ENCODE measurements at places on chromosomes 7 and 10. TPM values are rescaled to one million over a fixed set of nuclear protein-coding genes. Genes with fewer than 3 reads are reported as not detected.

GRCh38 chr7:133642907-133643306, 390.0 kb downstream of the EXOC4 start:
- DNase-seq: no peak

Gene CALHM3
- total RNA-seq: not detected

DNA sequence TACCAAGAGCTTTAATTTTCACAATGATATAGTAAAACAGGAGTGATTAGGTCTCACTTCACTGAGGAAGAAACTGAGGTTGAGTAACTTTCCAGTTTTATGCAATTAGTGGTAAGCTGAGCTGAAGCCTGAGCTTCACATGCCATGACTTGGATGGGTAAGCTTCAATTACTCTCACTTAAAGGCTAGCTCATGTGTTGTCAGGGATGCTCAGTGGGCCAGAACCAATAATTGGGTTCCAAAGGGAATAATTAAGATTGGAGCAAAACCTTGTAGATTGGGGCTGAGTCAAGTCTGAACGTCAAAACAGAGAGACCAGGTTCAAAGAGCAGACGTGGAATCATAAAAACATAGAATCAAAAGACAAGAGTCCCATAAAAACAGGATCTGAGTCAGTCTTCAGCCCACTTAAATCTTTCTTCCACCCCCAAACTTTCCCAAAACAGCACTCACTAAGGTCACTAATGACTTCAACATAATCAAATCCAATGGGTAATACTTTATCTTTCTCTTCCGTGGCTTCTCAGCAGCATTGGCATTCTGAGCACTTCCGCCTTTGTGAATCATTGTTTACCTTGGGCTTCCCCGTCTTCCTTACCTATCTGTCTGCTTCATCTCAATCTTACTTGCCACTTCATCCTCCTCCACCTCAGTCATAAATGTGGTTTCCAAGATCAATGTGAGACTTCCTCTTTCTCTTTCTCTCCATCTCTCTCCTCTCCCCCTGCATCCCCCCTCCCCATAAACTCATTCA, 23.0 kb upstream of the EGFR start:
- no peak for DNase-seq

DNA sequence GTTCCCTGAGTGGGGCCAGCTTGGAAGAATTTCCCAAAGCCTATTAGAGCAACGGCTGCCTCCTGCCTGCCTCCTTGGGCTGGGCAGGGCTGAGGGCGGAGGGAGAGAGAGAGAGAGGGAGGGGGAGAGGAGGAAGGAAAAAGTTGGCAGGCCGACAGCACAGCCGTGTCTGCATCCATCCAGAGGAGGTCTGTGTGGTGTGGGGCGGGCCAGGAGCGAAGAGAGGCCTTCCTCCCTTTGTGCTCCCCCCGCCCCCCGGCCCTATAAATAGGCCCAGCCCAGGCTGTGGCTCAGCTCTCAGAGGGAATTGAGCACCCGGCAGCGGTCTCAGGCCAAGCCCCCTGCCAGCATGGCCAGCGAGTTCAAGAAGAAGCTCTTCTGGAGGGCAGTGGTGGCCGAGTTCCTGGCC, at the start of gene AQP1:
Gene AQP1, plus strand, starts transcription at position 293 of the 409 bp plus-strand sequence. Its CDS starts 57 bp downstream, at position 350.
- DNase-seq: no peak

DNA sequence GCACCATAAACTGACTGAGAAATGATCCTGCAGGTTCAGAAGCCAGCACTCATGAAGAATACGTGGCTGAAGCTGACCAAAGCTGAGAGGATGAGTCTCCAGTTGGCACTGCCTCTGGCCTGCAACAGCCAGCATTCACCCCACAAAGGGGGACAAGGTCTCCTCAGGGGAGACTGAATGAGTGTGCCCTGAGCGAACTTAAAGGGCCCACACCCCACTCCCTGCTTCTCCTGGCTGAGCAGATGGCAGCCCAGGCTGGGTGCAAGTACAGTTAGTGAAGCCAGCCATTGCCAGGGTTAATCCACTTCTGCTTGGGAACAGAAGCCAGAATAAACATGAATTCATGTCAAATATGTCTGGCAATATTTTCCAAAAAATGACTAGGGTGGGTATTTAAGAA, 98.1 kb downstream of the PPP1R17 start:
- DNase-seq: no peak

Gene ATG9B
- 0.94 TPM for total RNA-seq

Gene GALNT17
- total RNA-seq: not detected

GRCh38 chr10:44053391-44053790, 331.5 kb downstream of the CXCL12 start:
- no peak for DNase-seq

DNA sequence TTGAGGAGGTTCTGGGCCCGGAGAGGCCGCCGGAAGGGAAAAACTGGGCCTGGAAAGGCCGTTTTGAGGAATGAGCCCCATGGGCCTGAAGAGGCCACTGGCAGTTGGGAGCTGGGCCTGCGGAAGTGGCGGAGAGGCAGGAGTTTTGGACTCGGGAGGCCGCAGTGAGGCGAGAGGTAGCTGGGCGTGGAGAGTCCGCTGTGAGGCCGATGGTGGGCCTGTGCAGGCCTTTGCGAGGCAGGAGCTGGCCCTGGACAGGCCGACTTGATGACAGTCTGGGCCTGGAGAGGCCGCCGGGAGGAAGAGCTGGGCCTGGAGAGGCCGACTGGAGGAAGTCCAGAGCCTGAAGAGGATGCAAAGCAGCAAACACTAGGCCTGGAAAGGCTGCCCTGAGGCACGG, 259.0 kb upstream of the NUPR2 start:
- no peak for DNase-seq

DNA sequence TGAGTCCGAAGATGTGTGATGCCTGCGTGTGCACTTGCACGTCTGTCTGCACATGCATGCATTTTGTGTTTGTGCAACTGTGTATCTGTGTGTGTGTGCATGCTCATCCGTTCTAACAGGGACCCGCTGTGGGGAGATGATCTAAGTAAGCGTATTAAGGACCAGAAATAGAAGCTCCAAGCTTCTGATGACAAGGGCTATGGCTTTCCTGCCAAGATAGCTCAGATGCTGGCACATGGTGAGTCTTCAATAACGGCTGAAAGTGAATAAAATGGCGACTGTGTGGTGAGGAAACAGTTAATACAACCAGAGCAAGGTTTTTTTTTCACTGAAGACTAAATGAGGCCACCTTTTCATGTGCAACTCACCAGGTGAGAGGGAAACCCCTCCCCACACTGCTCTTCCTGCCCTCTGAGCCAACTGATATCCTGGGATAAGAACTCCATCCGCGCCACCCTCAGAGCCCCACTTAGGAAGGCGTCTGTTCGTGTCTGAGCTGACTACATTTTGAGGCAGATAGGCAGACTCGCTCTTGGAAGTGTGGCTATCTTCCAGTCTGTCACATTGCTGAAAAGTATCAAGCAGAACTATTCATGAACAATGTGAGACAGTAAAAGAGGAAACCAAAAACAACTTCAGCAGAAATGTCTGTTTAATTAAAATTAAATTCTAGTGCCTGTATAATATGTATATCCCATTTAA, 47.4 kb upstream of the TCERG1L start:
- DNase-seq: no peak

DNA sequence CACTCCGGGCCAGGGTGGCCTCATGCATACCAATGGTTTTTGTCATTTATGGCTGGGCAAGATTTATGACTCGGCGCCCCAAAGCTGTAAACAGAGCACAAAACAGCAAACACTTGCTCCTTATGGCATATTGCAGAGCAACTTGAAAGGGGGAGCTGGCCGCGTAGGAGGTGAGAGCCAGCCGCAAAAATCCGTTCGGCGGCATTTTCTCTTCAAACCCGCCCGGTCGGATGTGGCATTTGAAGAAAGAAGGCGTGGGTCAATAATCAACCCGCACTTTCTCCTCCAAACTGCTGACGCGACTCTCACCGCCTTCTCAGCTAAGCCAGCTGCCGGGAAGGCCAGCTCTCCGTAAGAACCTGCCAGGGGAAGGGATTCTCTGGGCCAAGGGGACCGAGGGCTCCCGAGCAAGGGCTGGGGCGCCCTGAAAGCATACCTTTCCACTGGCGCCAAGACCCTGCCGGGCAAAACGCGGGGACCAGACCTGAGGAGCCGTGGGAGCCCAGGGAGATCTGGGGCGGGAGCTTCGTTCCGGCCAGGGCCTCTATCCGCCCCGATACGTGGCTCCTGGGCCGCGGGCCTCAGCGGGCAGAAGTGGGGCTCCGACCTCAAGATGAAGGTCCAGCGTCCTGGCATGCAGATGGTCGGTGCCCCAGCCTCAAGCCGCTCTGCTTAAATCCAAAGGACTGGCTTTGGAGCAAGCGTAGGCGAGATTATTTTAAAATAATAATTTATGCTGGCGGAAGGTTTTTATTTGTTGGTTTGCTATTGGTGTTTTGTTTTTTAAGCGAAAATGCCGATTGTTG, 12.9 kb upstream of the HOXA2 start:
- DNase-seq: no peak

DNA sequence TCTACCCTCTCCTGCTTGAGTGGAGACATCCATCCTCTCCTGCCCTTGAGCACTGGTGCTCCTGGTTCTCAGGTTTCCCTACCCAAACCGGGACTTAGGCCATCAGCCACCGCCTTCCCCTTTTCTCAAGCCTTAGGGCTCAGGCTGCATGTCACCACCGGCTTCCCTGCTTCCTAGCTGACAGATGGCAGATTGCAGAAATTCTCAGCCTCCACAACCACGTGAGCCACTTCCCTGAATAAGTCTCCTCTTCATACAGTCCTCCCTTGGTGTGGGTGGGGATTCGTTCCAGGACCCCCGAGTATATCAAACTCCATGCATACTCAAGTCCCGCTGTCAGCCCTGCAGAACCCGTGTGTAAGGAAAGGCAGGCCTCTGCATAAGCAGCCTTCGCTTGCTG, 203.5 kb upstream of the ZNF32 start:
- no peak for DNase-seq

DNA sequence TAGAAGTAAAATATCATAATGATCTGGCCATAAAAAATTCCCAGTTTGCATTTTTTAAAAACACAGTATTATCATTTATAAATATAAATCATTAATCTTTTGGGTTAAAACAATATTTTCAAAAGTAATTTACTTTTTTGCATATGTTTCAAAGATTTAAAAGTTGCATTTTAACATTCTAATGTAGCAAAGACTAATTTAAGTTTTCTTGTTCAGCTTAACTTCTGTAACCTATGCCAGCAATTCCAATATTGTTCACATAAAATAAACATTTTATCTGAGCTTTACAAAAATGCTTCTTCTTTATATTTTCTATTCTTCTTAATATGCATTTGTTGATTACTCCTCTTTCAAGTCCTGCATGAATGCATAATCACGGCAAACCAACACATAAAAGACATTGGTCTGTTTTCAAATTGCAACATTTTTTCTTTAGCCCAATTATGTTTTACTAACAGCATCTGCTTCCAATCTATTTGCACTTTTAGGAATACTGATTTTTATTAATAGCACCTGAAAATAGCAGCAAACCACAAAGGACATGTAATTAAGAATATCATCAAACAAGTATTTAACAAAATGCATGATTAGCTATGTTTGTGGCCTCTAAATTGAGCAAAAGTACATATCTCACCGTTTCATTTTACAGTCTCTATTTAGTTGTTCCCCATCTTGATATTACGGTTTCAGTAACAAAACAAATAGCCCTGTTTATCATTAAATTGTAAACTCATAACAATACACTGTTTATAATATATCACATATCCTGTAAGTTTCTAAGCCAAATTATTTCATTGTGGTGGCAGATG, 286.9 kb upstream of the NFE2L3 start:
- no peak for DNase-seq

DNA sequence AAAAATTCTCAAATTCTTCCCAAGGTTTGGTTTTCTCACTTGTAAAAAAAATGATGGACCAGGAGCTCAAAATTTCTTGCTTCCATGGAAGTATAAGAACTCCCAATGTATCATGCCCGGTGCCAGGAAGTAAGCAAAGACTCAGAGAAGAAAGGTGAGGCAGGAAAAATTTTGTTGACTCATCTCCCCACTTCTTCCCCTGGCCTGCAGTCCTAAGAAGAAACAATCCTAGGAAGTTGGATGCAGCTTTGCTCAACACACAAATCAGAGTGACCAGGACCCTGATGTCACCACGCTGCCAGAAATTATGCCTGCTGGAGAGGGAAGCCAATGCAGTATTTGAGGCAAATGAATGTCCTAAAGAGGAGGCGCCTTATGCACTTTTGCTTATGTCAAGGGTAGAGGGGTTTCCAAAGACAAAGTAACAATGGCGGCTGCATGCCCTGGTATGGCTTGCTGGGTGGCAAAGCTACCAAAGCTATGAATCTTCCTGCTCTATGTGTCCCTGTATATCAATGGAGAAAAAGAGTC, 163.6 kb downstream of the NEURL1 start:
- no peak for DNase-seq

- no peak for DNase-seq
Observed at GRCh38 chr10:58820861-58821751, 308.4 kb downstream of the BICC1 start.

DNA sequence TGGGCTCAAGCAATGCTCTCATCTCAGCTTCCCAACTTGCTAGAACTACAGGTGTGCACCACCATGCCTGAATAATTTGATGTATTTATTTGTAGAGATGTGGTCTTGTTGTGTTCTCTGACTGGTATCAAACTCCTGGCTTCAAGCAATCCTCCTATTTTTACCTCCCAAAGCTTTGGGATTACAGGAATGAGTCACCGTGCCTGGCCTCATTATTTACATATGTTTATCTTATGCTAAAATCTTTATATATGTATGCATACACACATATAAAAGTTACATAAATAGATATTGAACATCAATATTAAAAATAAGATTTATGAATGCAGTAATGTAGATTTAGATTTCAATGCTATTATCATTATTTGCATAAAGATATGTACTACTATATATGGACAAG, 1634.5 kb upstream of the LRRTM3 start:
- no peak for DNase-seq

Gene GPR158
- not detected for total RNA-seq

Gene TFPI2
- total RNA-seq: not detected

Gene PLCE1
- not detected for total RNA-seq

Gene MMRN2
- not detected for total RNA-seq

Gene SPDYE6
- not detected for total RNA-seq

DNA sequence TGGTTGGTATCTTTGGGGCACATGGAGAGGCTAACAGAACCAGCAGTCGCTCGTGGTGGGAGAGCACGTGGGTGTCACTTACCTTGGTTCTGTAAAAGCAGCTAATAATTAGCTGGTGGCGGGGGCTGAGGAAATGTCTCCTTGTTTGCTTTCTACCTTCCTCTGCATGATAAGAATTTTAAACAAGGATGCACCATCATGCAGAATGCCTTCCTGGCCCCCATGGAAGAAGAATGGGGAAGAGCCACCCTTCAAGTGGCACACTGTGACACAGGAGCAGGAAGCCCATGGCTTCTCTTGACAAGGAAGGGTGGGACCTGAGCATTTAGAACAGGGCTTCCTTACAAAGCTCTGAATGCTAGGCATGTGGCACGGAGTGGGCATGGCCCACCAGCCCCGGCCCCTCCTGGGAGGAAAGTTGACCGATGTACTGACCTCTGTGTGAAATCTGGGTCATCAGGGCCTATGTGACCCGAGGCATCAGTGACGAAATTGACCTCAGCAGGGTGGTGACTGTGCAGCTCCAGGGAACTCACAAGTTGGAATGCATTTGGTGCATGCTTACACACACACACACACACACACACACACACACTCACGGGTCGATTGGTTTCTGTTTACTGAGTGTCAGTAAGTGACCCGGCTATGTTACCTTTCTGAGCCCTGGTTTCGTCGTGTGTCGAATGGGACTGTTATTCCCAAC, 116.9 kb upstream of the ANLN start:
- no peak for DNase-seq

Gene WDR86
- total RNA-seq: 0.65 TPM

Data from OCI-LY7 (cell line).